Retinal pigment epithelial cell (primary cell): ENCODE measurements at places on chromosomes 12 and 14.
A peak's percentile ranks its signal among the peaks of the same experiment; 100 is the strongest.

DNA sequence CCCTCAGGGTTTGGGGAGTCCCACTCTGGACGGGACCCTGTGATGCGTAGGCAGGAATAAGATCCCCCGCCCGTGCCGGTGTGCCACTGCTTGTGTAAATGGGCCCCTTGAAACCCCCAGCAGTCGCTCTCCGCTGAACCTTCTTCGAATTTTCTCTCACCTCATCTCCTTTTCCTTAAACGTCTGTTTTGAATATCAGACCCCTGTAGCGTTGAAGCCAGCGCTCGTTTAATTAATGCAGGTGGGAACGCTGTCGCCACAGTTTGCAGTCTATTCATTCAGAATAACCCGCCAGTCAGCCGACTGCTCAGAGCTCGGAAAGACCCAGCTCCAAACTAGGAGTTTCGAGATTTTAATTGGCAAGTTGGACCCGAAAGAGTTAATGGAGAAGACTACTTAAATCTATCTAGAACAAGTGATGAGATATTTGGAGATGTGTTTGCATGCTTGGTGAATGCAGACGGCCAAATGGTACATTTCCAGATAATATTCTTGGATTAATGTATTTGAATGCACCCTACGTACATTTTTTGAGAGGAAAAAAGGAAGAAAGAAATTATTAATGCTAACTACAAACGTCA lies 739 bp upstream of the PPP2R5E start:
- DNase-seq = no peak

- DNase-seq = no peak
Observed at GRCh38 chr14:27387463-27387862, 789.6 kb upstream of the NOVA1 start.

DNA sequence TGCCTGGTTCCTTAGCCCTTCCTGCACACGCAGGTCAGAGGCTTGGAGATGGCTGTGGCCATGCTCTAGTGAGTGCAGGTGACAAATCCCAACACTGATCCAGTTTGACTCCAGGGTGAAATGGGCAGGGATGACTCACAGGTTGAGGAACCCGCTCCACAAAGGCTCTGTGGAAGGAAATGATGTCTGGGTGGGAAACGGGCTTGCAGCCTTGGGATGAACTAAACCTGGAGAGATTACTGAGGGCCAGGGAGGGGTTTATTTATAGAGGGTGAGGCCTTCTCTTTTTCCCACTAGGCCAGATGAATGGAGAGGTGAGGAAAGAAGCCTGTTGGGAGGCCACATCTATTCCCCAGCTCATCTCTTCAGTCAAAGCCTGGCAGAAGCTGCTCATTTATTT lies 29.3 kb upstream of the EMP1 start:
- DNase-seq = no peak

GRCh38 chr12:57939291-57939690 lies 2.1 kb upstream of the ATP23 start:
- DNase-seq = no peak

- no peak for DNase-seq
Observed at GRCh38 chr12:131061041-131061806, 107.5 kb downstream of the ADGRD1 start.

- DNase-seq = no peak
Observed at GRCh38 chr12:86601550-86602308, 345.5 kb upstream of the MGAT4C start.

DNA sequence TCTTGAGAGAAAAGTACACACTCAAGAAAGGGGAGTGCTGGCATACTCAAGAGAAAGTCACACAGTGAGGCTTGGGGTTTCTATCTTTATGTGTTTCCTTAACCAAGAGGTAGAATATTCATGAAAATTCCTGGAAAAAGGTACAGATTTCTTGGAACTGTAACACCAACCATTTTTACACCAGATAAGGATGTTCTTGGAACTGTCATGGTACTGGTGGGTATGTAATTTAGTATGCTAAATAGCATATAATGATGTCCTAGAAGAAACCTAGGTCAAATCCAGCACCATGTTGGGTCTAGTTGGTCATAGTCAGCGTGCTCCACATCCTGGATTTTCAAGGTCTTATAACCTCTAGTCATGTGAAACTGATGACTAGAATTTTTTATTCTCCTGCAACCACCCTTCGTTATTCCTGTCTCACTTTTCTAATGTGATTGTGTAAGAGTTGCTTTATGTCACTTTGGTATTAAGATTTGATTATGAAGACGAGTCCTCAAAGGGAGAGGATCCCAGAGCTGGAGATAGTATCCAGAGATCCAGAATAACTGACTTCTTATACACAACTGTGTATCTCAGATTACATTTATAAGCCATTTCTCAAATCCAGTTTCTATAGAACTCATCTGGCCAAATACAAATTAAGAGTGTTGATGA lies 510.1 kb downstream of the TMTC2 start:
- no peak for DNase-seq

- no peak for DNase-seq
Observed at GRCh38 chr12:131980263-131980662, 30.5 kb downstream of the EP400 start.

DNA sequence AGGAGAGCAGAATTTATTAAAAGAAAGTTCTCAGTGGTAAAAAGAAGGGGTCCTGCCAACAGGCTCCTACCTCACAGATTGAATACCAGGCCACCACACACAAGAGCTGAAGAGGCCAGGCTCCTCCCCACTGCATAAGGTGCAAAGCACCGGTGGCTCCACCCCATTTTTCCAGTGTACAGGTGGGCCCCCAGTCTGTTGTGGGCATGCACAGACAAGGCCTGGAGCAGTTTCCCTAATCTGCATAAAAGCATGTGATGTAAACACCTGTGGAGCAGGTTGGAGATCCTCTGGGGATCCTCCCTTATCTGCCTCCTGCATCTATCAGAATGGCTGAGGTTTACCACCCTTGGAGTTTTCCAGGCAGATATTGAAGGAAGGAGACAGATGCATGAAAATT lies 45.7 kb upstream of the PDZRN4 start:
- no peak for DNase-seq

DNA sequence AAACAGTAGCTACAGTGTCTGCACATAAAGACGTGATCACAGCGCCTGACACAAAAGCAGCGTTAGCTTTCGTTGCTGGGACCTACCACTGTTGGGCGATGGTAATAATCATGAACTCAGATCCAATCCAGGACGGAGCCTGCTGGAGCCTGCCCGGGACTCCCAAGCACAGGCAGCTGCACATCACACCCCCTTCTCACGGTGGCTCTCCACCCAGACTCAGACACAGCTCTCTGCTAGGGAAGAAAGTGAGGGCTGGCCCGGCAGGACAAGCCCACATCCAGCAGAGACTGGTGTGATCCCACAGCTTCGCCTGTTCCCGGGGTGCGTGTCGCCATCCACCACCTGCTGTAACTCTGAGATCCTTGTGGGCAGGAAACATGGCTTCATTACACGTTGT lies 49.9 kb upstream of the FOXN3 start:
- no peak for DNase-seq

DNA sequence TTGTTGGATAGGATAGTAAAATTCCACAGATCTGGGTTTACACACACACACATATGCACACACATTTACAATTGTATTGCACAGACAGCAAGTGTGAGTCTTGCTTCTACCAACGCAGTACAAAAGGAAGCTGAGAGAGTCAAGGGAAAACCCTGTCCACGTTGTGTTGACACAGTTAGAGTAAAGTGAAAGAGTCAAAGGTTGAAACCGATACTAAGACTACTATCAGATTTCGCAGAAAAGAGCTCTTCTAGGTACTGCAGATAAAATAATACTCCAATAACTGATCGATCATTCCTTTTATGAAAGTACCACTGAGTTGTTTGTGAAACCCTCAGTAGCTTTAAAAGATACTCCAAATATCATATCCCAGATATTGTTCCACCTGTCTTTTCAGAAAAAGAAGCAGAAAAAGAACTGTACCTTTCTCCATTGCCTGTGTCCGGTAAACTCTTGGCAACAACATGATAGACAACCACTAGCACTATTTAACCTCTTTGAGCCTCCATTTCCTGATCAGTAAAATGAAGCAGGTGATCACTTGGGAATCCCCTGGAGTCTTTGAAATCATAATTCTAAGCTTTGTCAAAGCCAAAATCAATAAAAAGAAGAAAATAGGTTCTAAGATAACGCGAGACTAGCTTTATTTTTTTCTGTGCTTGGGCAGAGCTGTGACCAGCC lies 224.6 kb upstream of the FOXN3 start:
- DNase-seq = no peak

GRCh38 chr14:55438066-55438683 lies 2.2 kb downstream of the TBPL2 start:
- DNase-seq = no peak

DNA sequence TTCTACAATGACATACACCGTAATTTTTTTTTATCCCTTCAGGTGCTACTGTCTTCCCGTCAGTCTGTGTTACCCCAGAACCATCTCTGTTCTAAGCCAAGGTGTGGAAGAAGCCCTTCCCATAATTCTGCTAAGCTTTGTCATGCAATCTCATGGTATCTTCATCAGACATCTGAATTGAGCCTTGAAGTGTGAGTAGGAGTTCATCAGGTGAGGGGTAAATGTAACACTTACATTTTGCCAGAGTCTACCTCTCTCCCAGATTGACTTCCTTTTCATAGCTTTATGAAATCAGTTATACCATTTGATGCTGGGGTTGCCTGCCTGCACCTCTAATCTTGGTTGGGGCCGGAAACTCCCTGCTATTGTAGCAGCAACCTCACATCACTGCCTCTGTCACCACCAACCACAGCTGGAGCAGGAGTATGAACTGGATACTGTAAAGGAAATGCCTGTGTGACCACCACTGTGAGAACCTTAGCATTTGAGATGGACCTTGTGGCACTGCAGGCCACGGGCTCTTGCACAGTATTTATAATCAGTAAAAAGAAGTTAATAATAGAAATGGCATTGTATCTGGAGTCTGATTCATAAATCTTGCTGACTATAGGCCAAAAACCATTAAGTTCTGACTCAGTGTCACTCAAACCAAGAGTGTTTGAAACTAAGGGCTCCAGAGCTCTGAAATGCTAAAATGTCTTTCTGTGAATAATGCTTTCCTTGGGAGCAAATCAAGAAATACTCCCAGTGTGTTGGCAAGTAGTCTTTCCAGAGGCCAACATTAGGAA lies 58.7 kb upstream of the STK38L start:
- peak; percentile 33 for DNase-seq

DNA sequence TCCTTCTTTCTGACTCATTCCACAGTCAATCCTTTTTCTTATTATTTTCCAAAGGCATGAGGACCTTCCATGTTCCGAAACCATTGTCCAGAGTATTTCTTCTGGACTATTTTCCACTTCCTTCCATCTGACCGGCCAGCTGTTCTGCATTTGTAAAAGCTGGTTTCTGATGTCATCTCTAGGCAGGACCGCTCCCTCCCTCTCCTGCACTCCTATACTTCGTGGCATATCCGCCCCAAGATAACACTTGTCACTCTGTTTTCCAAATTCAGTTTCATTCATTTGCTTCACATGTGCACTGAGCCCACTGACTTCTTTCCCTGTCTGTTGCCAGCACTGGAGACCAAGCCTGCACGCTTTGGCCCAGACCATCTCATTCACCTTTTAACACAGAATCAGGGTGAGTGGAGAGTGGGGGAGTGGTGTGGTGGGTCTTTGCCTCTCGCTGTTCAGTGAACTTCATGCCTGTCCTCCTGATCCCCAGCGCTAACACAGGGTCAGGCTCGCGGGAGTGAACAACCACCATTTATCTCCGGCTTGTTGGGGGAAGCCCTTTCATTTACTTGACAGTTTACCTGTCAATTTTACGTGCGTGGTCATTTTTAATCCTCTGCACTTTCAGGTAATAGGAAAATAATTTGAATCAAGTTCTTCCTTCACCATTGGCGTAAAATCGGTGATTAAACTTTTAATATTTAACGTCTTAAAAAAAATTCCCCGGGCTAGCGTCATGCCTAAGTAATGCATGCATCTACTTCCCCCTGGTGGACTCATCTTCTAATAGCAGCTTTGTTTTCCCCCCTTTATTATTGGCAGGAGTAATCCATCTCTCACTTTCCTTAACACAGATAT lies 52.5 kb downstream of the C12orf75 start:
- no peak for DNase-seq

DNA sequence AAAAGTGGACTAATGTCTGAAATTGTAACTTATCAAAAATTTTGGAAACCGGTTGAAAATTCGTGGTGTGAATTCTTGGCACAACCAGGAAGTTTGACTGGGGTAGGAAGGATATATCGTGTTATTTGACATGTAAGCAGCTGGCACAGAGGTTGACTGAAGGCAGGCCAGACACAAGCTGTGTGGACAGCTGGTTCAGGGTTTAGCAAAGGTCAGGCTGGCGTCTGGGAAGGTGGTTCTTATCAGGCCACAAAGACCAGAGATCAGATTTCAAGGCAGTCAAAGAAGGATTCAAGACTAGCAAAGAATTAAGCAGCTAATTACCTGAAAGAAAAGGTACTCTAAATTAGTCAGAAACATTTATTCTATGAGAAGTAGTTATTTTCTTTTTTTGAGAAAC lies 450.2 kb upstream of the MDGA2 start:
- no peak for DNase-seq

DNA sequence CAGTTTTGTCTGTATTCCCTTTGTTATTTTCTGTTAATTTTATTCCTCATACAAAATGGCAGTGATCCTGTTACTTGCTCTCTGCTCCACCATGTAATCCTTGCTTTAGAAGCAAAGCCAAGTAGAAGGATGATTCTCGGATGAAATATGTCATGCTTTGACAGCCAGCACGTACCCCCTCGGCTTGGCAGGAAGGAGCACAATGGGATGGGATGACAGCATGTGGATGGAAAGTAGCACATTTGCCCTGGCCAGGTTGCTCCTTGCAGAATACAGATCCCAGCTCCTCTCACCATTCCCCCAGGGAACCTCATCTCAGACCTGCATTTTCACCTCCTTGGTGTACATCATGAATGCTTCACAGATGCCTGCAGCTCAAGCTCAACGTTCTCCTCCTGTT lies 35.1 kb upstream of the ATF1 start:
- no peak for DNase-seq

DNA sequence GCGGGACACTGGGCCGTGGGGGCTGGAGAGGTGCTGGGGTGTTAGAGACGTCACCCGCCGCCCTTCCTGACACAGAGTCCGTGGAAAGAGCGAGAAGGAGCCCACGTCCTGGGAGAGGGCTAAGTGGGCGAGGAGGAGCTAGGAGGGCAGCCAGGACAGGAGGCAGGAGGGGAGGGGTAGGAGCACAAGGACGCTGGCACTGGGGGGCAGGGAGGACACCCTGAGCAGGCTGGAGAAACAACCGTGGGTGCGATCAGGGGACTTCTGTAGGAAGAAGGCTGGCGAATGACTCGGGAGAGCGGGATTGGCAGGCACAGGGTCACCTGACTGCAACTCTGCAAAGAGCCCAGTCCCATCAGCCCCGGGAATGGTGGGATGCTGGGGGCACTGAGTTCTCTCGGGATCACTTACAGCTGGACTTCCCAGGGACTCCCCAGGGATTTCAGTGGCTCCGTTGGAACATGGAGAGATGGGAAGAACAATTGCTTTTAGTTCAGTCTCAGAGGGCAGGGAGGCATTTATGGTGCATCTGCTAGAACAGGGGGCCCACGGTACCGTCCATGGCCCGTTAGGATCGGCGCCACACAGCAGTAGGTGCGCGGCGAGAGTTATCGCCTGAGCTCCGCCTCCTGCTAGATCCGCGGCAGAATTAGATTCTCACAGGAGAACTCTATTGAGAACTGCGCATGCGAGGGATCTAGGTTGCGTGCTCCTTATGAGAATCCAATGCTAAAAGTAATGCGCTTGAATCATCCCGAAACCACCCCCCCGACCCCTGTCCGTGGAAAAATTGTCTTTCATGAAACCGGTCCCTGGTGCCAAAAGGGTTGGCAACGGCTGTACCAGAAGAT lies 24.3 kb downstream of the UBR7 start:
- DNase-seq = no peak

GRCh38 chr12:24902511-24903328 lies 46.2 kb downstream of the BCAT1 start:
- no peak for DNase-seq
